Natural killer cell (primary cell): ENCODE measurements at places on chromosomes 4 and X. TPM values are rescaled to one million over a fixed set of nuclear protein-coding genes. Genes with fewer than 3 reads are reported as not detected.

Gene CITED1
- not detected for total RNA-seq

- no peak for DNase-seq
Measured at GRCh38 chr4:10806953-10807645, 122.5 kb upstream of the CLNK start.

GRCh38 chrX:68571610-68572311 is 72.9 kb downstream of the YIPF6 start:
- no peak for DNase-seq

GRCh38 chr4:40621592-40622512 is 7.8 kb downstream of the RBM47 start:
- DNase-seq = no peak

DNA sequence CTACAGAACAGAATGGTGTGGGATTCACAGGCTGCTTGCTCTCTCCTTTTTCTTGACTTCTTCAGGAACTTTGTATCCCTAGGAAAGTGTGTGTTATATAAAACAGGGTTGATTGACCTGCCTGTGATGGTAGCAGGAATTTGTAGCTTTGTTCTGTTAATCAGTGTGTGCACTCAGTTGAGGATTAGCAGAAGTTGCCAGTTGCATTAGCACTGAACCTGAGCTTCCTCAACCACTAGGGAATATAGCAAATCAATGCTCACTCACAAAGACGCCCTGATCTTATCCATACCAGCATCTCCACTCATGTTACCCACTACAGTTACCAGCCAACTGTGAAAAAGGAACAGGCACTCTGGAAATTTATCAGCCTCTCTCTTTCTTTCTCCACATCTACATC is 319.1 kb upstream of the EMCN start:
- no peak for DNase-seq
